Gastroesophageal sphincter (tissue), 4 donors: ENCODE measurements at places on chromosomes 11 and 22. TPM values are rescaled to one million over a fixed set of nuclear protein-coding genes. Genes with fewer than 3 reads are reported as not detected.
A peak's percentile ranks its signal among the peaks of the same experiment; 100 is the strongest.

OR10A3 gene
- not detected for total RNA-seq

WNT7B gene
- 1.2 TPM for total RNA-seq

GRIA4 gene
- total RNA-seq: 0.47 TPM

CHRNA10 gene
- 0.78 TPM for total RNA-seq

SCGB1C1 gene
- total RNA-seq: not detected

MFRP gene
- not detected for total RNA-seq

PGGHG gene
- 35.3 TPM for total RNA-seq

POTEH gene
- total RNA-seq: not detected

DNA sequence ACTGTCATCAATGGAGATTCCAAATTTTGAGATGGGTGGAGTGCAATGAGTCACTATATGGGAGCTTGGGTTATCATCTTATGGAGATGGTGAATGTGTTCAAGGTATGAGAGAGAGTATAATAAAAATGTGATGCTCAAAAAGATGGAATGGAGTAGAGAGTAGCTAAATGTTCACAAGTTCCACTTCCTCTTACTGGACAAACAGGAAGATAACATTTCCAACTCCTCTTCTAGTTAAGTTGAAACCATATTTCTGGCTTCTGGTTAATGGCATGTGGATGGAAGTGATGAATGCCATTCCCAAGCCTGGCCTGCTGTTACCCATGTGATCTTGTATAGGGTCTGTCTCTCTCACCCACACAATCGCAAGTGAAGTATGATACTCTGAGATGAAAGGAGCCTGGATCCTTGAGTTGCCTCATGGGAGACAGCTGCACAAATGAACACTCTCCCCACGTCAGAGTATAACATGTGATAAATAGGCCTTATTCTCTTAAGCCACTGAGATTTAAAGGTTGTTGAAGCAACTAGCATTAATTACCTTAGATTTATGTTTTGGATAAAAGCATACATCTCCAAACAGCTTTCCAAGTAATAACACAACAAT lies 111.0 kb downstream of the RAB38 start:
- no peak for ATAC-seq

GRCh38 chr11:117074119-117074518 lies 24.1 kb downstream of the SIK3 start:
- no peak for ATAC-seq

DNA sequence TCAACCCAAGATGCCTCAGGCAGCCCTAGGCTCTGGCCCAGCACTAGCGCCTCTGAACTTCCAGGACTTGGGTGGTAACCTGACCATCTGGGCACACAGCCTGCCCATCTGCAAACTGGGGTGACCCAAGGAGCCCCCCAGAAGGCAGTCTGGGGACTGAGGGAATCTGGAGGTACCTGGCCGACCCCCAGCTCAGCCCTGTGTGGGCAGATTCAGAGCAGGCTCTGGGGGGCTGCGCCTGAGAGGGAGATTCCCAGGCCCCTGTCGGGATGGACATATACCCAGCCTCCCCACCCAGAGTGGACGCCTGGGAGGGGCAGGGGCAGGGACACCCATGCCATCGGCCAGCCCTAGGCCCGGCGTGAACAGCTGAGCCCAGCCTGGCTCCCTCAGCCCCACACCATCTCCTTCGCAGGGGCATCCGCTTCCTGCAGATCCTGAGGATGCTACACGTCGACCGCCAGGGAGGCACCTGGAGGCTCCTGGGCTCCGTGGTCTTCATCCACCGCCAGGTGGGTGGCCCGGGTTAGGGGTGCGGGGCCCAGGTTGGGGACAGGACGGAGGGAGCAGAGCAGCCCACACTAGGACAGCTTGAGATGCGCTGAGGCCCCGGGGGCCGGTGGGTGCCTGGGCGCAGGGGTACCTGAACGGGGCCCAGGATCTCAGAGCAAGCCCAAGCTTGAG lies 126.9 kb downstream of the KCNQ1 start:
- ATAC-seq: no peak

DNA sequence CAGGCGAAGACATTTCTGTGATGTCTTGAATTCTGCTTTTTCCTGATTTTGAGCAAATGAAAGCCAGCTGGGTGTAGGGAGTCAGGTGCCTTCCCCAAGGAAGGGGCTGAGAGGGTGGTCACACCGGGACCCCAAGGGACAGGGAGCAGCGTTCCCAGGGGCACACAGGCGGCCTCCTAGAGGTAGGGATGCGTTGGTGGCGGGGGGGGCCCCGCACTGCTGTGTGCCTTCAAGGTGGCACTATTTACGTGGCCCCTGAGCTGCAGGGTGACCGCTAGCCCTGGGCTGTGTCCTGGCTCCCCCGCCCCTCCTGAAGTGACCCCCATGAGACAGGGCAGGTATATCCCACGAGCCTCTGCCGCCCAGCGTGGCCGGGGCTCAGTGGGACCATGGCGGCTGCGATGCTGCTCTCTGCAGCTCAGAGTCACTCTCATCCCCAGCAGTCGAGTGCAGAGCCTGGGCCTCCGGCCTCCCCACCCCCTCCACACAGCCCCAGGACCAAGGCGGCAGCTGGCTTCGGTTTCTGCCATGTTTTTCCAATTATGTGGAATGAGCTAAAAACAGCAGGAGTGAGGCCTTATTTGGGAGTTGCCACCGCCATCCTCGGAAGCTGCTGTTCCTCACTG lies 60.9 kb downstream of the LRP5 start:
- peak; percentile 18 for ATAC-seq

DNA sequence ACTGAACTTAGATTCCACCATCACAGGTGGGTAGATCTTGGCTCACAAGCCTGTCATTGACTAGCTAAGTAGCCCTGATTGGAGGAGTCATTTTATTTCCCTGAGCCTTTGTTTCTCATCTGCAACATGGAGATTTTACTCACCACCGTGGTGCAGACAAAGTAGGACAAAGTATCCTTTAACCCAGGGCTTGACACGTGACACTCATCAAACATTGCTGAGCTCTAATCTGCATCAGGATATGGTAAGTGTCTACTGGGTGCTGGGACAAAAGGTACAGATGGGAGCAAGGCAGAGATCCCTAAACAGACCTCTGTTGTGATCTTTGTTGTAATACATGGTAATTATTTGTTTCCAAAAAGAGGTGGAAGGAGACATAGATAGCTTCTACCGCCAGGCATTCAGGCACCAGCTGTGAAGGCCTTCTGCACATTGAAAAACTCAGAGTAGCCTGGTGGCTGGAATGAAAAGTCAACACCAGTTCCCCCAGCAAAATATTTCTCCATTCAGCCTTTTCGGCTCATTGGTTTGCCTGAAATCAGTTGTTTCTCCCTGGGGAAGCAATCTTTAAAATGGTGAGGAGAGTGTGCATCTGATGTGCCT lies 18.3 kb upstream of the MICAL2 start:
- no peak for ATAC-seq

DNA sequence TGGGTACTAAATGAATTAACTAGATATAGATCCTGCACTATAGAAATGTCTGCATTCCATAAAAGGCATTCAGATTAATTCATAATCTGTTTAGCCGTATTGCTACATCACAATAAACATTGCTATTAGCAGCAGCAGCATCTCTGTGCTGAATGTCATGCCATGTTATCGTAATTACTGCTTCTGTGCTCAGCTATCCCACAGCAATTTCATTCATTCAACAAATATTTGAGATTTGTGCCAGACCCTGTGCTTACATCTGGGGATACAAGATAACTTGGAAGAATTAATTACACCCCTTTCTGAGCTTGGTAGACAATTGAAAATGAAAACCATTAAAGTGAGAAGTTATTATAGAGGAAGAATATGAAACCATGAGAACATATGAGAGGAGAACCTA lies 185.8 kb upstream of the C11orf87 start:
- no peak for ATAC-seq

GRCh38 chr11:73980001-73980961 lies 2.4 kb downstream of the UCP2 start:
- ATAC-seq: no peak

- no peak for ATAC-seq
Measured at GRCh38 chr22:41571786-41572185, 11.0 kb downstream of the CSDC2 start.

DNA sequence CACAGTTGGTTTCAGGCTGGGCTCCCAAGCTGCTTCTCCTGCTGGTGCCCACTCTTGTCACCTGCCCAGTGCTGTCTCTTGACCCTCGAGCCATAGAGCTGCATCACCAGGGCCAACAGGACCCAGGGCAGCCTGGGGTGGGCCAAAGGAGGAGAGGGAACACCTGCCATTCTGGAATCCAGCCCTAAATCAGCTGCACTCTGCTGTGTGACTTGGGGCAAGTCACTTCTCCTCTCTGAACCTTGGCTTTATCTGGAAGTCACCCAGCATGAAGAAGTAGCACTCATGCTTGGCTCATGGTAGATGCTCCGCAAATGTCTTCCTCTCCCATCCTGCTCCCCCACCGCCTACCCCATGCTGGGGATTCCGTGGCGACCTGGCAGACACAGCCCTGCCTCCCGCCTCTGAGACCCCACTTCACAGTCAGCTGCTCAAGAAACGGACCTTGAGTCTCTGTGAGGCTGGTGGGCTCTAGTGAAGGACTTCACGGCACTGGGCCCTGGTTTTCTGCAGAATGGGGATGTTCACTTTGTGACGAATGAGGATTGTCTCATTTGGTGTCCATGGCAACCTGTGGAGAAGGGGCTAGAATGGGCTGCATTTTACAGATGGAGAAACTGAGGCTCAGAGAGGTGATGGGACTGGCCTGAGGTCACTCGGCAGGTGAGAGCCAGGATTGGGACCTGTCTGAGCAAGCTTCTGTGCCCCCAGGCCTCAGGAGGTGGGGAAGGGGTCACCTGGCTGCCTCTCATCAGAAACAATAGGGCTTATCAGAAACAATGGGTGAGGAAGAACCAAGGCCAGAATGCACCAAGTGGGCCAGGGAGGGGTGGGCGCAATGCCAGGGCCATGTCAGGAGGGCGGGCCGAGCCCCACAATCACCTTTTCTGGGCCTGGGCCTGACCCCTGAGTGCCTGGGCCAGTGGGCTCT lies 12.4 kb downstream of the EMID1 start:
- no peak for ATAC-seq

DNA sequence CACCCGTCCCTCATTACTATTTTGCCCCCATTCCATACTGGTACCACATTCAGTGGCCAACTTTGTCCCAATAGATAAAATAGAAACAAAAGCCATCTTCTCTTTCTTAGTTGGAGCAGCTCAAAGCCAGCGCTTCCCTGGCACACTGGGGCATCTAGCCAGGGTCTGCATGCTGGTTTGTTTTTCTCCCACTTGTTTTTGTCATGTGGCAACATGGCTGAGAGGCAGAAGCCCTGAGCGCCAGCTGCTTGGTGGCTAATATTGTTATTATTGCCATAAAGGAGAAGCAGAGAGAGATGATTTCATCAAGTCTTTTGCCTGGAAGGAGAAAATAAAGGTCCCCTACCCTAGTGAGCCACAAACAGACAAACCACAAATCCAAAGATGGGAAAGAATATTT lies 48.4 kb upstream of the CRTAM start:
- ATAC-seq: no peak

DNA sequence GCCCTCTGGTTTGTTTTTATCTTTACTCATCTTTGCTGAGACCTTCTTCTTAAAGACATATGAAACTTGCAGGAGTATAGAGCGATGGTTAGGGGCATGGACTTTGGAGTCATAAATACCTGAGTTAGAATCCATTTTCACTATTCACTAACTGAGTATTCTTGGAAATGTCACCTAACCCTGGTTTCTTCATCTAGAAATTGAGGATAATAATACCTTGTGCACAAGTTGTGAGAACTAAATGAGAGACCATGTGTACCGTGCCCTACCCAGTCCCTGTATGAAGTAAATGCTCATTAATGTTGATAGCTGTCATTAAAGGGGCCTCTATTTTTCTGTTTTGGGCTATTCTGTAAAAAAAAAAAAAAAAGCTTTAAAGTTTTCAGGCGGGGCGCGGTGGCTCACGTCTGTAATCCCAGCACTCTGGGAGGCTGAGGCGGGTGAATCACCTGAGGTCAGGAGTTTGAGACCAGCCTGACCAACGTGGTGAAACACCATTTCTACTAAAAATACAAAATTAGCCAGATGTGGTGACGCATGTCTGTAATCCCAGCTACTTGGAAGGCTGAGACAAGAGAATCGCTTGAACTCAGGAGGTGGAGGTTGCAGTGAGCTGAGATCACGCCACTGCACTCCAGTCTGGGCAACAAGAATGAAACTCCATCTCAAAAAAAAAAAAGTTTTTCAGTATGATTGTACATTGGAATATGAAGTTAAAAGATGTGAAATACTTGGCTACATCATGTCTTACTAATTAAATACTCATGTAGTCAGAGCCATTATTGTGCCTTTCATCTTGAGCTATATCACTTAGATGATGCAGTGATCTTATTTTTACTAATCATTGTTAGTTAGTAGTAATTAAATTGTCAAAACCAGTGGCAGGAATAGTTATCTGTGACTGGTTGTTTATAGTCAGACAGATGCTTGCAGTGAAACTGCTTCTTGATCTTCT lies 95.0 kb downstream of the AMOTL1 start:
- ATAC-seq: no peak

DNA sequence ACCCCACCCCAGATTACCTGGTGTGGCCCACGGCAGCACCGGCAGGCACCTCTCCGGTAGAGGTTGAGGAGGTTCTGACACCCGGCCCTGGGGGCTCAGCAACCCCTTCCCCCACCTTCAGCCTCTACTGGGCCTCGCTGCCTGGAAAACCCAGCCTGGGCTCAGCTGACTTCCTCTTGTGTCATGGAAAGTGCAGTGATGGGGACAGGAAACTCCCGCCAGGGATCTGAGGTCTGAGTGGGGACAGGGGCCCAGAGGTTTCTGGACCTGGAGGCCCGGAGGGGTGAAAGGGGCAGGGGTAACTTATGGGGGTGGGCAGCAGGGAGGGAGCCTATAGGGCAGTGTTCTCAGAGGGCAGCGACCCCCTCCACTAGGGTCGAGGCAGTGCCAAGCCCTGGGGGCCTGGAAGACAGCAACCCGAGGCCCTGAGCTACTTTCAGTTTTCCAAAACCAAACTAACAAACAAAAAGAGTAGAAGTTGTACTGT lies 10.0 kb upstream of the CD5 start:
- no peak for ATAC-seq

- peak; percentile 66 for ATAC-seq
Measured at GRCh38 chr22:43993072-43993760, 30.9 kb upstream of the PARVB start.

DNA sequence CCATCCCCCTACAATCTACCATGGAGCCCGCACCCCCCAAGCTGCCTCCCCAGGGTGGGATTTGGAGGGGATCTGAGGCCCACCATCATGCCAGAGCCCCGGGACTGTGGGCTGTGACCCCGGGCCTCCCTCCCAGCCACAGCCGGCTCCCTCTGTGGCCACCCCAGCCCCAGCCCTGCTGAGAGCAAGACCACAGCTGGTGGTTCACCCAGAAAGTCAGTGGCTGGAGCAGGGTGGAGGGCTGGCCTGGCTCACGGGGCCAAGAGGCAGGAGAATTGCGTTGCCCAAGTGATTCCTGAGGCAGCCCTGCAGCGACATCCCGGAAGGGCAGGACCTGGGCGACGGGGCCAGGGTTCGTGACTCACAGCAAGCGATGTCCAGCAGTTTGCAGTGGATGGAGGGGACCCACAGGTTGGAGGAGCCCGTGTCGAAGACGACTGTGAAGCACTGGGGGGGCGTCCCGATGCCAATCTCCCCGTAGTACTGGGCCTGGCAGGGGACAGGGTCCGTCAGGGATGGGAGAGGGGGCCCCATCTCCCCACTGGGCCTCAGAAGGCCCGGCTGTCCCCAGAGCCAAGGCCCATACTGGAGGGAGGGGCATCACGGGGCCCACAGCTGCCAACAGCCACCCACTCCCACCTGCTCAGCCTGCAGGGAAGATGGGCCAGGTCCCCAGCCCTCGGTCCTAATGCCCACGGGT lies 4.4 kb downstream of the CTSD start:
- ATAC-seq: no peak
